ENCODE measurements at places on chromosomes 2 and 18.

GRCh38 chr2:116809109-116809508, 1005.4 kb upstream of the DDX18 start:
- peak; percentile 50 for DNase-seq

DNA sequence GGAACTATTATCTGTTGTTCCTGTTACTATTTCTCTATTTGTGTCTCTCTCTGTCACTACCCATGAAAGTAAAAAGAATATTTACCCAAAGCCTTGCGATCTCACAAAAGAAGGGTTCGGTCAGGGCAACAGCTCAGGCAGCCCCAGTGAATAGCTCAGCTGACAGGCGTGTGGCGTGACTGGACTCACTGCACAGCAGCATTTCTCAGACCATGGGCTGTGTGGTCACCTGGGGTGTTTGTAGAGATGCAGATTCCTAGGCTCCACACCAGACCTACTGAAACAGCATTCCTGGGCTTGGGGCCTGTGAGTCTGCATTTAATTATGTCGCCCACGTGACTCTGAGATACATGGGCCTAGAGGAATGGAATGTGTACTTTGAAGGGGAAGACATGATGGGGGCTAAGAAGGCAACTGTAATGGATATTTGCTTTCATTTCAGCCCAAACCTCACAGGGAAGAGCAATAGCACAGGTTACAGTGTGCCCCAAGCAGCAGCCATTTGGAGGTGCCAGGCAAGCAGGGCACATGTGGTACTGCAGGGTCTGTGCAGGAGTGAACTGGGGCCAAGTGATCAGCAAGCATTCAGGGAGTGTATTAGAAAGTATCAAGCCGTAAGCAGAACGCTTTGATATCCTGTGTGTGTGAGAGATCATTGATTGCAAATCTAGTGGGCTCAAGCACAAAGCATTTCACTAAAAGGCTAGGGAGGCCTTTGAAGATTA, 90.4 kb upstream of the RBMS1 start:
- no peak for DNase-seq

DNA sequence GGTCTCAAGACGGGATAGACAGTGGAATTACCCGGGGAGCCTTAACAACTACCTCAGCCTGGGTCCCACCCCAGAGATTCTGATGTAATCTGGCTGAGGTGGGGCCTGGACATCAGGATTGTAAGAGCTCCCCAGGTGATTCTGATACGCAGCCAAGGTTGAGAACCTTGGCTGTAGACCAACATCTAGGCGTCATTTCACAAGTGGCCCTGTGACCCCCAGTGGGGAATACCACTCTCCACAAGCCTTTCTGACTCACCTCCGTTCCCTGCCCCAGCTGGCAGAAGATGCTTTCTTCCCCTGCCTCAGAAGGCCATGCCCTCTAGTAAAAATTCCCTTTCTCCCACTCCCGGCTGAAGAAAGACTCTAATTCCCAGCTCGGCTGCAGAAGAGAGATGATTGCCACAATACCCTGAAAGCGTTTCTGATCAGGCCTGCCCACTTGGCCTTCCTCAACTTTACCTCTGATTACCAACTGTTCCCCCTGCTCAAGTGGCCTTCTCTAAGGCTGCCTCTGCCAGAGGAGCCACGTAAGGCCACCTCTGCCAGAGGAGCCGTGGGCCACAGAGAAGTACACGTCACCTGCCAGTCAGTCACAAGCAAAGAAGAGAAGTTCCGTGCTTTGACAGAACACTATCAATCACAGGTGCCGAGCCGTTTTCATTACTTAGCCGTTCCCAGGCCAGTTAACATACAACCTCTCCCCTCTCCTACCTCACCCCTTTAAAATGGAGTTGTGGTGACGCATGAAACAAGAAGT, 116.8 kb upstream of the PKDCC start:
- no peak for DNase-seq

- DNase-seq, result peak; percentile 97
Measured at GRCh38 chr2:20067992-20068584, 16.7 kb upstream of the LAPTM4A start.

DNA sequence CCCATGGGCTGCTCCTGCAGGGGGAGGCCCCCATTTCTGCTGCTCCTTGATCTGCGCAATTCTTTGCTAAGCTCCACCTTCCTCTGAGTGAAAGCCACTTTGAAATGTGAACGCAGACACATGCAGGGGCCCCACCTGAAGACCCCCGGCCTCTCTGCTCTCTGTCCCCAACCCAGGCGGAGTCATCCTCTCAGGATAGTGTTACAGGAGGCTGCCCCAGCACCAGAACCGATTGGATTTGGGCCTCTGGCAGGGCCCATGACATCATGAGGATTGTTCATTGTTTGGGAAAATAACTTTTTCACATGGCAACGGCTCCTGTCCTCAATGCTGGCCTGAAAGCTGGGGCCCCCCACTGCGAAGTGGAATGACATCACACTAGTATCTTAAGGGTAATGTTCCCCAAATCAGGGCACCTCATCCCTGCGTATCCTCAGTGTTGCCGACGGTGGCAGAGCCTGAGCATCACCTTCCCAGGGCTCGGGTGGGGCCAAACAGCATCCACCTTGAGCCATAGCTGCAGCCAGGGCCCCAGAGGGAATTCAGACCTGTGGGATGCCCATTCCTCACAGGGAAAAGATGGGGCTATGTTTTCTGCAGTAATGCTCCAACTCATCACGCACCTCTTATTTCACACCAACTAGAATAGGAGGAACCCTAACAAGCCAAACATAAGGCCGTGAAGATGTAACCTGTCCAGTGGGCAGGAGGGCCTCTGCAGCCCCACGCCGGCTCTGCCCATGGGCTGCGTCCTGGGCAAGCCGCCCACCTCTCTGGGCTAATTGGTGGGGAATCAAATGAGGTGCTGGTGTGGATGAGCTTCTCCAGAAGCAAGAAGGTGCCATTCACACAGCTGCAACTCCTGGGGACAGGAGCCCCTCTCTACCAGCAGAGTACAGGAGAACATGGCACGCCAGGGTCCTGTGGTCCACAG, 2.7 kb upstream of the ERFE start:
- no peak for DNase-seq

- DNase-seq, result peak; percentile 87
Measured at GRCh38 chr2:153043385-153043784, 325.0 kb downstream of the ARL6IP6 start.

GRCh38 chr18:26468931-26469340, 79.4 kb downstream of the KCTD1 start:
- DNase-seq, result peak; percentile 28

DNA sequence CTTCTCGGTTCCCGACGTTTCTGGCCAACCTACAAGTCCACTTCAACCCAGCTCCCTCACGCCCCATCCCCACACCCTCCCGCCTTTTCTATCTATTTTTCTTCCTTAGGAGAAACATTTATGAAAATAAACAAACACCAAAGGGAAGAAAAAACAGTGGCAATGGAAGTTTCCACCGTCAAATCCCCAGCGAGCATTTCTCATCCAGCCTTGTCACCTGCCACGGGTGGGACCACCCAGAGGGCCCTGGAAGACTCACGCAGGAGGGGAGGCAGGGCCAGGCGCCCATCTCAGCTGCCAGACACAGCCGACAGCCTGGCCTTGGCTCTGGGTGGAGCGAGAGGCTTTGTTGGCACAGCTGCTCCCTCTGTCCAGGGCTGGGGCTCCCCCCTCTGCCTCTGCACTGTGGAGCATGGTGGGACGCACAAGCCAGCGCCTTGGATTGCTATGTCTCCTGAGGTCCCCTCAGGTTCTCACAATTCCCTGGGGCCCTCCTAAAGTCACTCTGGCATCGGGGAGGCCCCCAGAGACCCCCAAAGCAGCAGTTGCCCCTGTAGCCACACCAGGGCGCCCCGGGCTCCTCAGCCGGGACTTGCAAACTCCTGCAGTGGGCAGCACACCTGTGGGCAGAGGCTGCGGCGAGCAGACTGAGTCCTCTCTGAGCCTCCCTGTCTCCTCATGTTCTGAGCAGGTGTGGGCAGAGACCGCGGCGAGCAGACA, 395.7 kb upstream of the SALL3 start:
- no peak for DNase-seq

GRCh38 chr2:198659096-198659870, 798.5 kb downstream of the SATB2 start:
- peak; percentile 5 for DNase-seq

GRCh38 chr2:133475610-133476009, 92.7 kb downstream of the NCKAP5 start:
- DNase-seq, result peak; percentile 84

DNA sequence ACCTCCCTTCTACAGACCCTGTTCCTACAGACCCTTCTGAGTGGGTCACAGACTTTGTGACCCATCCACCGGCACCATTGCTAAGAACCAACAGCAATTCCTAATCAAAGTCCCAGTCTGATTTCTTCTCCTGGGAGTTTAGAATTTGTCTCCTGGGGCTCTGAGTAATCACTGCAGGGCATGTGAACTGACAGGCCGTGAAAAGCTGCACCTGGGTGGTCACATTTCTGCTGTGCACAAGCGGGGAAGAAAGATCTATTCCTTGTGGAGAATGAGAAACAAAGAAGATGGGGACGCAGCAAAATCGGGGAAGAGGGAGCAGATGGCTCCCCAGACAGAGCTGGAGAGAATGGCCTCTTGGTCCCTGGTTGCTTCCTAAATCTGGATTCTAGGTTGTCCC, 151.0 kb downstream of the ARL4C start:
- DNase-seq, result no peak

DNA sequence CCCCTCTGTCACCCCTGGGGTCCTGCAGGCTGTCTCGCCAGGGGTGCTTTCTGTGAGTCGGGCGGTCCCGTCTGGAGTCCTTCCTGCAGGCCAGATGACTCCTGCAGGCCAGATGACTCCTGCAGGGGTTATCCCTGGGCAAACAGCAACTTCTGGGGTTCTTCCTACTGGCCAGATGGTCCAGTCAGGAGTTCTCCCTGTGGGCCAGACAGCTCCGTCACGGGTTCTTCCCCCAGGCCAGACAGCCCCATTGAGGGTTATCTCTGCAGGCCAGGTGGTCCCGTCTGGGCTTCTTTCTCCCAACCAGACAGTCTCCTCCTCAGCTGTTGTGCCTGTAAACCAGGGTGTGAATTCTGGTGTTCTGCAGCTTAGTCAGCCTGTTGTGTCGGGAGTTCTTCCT, 27.6 kb downstream of the ADNP2 start:
- no peak for DNase-seq

DNA sequence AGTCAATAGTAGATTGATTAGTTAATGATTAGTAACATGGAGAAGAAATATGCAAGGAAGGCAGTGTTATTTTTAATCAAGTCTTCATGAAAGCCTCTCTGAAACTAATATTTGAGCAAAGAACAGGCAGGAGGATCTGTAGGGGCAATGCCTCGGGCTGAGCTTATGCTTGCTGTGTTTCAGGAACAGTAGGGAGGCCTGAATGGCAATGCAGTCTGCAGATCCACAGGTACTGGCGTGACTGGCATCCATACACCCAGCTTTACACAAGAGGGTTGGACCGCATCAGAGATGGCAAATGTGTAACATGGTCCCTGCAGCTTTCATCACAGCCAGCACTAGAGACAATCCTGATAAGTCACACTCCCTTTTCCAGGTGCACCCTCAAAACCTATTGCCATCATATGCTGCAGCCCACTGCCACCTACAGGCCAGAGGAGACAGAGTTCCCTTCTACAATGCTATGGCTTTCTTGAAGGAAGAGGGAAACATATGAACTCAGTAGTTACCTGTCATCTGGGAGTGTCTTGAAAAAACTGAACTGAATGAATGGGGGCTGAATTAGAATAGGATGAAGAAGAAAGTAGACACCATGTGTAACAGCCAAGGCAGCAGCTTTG, 582.4 kb upstream of the RAB6C start:
- DNase-seq, result peak; percentile 70

GRCh38 chr2:187566266-187566665, 12.0 kb upstream of the TFPI start:
- no peak for DNase-seq

DNA sequence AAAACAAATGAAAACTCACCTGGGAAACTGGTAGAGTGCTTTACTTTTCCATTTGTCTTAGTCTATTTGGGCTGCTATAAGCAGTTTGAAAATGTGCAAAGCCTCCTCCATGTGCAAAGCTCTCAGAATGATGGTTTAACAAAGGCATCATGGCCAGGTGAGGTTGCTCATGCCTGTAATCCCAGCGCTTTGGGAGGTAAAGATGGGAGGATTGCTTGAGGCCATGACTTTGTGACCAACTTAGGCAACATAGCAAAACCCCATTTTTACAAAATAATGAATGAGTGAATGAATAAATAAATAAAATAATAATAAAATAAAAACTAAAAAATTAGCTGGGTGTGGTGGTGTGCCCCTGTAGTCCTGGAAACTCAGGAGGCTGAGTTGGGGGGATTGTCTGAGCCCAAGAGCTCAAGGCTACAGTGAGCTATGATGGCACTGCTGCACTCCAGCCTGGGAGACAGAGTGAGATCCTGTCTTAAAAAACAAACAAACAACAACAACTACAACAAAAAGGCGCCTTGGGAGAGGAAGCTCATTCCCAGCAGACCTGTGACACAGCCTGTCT, 71.8 kb downstream of the MYCN start:
- no peak for DNase-seq

GRCh38 chr2:156306821-156307220, 25.7 kb downstream of the NR4A2 start:
- DNase-seq, result peak; percentile 61

GRCh38 chr2:158178646-158179045, 77.0 kb downstream of the UPP2 start:
- no peak for DNase-seq

- DNase-seq, result no peak
Measured at GRCh38 chr18:56649996-56650395, 1.2 kb upstream of the WDR7 start.

GRCh38 chr18:11136241-11136640, 13.1 kb downstream of the PIEZO2 start:
- no peak for DNase-seq

DNA sequence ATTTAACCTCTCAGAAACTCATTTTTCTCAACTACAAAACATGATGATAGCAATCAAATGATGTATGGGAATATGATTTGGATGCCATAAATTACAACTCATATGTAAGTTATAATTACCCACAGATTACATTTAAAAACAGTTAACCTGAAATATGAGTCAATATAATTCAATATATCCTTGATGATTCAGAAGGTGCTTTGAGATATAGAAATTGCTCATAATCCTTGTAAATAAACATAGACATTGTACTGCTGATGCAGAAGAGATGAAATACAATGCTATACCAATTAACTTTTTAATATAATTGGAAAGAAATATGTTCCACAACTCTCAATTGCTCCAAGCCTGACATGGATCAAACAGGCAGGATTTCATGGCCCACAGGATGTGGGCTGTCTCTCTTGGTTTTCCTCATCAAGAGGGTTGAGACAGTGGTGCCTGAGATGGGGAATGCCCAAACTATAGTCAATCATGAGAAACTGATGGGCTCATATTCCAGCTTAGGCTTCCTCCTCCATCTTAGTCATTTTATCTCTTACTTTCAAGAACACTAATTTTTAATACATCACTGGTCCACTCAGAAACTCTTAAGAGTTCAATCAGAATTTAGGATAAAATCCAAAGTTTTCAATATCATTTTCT, 49.4 kb downstream of the NCKAP5 start:
- no peak for DNase-seq

Data from epithelial cell of esophagus (primary cell).